ENCODE measurements at places on chromosomes 11 and 22.
A peak's percentile ranks its signal among the peaks of the same experiment; 100 is the strongest.

DNA sequence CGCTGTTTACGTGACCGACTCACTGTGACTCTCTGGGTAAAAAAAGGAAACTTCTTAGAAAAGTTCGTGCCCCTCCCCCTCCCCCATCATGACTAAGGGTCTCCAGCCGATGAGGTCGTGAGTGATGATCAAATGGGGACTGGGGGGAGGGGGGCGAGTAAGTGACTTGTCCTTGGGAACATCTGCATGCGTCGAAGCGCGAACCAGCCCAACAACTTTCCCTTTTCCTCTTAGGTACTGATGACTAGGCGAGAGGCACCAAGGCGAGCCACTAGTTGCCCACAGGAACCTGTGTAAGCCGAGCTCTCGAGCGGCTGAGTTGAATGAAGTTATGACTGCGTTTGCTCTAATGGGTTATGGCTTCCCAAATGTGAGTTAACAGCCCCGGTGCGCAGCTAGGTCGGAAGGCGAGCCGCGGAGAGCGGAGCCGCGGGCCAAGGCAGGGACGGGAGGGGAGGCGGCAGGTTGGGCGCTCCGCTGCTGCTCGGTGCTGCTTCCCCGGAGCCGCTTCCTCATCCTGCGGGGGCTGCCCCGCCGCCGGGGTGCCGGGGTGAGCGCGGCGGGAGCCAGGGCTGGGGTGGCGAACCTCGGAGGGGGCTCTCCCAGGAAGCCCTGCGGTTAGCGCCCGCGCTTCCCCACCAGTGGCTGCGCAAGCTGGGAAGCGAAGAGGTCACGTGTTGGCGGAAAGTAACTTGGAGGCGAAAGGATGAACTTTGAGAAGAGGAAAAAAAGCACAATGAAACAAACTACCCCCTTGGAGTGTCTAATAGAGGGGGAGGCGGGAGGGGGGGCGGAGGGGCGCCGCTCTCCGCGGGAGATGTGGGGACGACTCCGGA lies 22.1 kb upstream of the BDNF start:
- DNase-seq, result no peak

GRCh38 chr22:31399211-31400022 lies at the start of gene DRG1:
Gene DRG1, plus strand, starts transcription at chr22:31399604. Its CDS starts 80 bp downstream, at chr22:31399684.
- peak; percentile 99 for DNase-seq

GRCh38 chr11:45993531-45994001 lies 71.1 kb downstream of the LARGE2 start:
- no peak for DNase-seq

DNA sequence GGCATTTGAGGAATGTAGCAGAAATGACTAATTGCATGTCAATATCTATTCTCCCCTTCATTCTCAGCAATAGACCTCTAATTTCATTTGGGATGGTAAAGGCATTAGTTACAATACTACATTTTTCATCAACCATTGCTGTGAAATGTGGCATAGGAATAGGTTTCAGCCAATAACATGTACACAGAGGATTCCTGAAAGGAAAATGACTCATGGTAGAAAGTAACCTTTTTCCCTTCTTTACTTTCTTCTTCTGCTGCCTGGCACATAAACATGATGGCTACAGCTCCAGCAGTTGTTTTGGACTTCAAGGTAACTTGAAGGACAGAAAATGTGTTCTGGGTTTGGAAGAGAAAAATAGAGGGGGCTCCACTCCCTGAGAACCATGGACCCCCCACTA lies 231.8 kb upstream of the CTSC start:
- no peak for DNase-seq

GRCh38 chr11:118621071-118621783 lies 13.8 kb downstream of the PHLDB1 start:
- DNase-seq, result peak; percentile 97

DNA sequence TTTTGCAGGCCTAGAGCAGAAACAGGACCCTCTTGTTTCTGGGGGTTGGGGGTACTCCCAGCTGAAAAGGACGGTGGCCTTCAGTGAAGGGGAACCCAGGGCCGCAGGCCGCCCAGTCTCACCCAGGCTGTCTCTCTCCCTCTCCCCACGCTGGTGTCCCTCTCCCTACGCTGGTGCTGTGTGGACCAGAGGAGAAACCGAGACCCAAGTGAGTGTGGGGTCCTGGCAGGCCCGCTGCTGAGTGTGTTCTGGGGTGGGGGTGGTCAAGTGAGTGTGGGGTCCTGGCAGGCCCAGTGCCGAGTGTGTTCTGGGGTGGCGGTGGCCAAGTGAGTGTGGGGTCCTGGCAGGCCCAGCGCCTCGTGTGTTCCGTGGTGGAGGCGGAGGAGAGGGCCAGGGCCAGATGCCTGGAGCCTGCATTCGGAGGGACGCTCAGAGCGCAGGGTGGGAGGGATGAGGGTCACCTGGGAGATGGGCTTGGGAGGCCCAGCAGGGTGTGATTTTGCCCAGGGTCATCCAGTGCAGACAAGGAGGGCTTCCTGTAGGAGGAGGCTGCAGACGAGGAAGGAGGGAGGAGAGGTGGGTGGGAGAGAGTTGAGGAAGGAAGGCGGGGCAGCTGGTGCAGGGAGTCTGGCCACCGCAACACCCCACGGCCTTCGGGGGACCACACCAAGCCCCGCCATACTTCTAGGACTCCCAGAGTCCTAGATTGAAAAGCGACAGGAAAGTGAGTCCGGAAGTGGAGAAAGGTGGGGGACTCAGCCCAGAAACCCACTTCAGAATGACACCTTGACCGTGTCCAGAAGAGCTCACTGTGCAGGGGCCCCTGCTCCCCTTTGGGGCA lies 10.3 kb downstream of the TNNT3 start:
- DNase-seq, result peak; percentile 76

DNA sequence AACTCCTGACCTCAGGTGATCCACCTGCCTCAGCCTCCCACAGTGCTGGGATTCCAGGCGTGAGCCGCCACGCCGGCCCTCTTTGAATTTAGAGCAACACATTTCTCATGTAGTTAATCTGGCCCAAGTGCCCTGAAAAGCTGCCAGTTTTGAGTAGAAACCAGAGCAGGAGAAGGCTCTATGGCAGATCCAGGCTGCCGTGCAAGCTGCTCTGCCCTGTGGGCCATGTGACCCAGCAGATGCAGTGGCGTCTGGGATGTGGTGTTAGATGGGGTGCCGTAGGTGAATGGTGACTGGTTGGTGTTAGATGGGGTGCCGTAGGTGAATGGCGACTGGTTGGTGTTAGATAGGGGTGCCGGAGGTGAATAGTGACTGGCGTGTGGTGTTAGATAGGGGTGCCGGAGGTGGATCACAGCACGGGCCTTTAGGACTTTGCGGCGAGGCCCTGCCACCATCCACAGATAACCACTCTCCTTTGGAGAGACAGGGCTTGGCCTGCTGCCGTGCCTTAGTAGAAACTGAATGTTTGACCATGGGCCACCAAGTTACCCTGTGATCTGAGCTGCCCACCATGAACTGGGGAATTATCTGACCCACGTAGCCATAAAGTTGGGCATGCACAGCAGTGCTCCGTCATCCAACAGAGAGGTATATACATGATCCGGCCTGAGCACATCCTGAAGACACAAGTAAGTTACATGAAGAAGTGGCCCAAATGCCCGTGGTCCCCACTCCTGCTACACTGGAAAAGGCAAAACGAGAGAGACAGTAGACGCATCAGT lies 32.7 kb downstream of the ASCL2 start:
- no peak for DNase-seq

GRCh38 chr11:77140231-77140851 lies 12.3 kb downstream of the MYO7A start:
- DNase-seq, result no peak

DNA sequence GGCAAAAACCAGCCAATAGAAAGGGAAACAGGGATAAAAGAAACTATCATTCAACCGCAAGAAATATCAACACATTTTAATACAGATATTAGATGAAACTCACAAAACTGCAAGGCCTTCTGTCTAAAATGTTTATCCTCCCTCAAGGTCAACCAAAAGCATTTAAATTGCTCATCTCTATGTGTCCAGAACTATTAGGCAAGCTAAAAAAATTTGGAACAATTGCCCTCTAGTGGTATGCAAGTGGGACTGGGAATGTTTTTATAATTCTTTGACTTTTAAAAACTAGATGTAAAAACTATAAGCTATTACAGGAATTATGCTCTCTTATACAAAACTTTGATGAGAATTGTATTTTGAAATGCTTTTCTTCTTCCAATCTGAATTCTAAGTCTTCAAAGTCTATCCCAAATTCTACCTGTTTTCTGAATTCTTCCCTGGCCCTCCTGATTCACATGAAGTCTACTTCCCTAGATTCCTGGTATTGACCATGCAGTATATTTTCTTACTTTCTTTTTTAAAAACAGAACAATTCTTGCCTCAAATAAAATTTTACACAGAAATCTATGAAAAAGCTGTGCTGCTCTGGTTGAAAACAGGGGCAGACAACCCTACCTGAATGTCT lies 4.9 kb downstream of the CWC15 start:
- DNase-seq, result no peak

DNA sequence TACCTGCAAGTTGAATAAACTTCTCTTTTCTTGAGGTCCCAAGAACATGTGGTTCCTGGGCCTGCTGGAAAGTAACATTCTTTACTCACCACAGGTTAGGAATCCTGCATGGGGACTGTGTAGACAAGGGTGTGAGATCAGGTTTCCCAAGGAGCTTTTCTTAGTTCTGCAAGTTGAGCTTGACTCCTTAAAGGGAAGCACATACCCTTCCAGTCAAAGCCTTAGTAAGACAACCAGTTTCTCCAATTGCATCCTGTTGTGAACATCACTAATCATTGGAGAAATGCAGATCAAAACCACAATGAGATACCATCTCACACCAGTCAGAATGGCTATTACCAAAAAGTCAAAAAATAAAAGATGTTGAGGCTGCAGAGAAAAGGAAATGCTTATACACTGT lies 48.3 kb upstream of the PAK1 start:
- DNase-seq, result no peak

DNA sequence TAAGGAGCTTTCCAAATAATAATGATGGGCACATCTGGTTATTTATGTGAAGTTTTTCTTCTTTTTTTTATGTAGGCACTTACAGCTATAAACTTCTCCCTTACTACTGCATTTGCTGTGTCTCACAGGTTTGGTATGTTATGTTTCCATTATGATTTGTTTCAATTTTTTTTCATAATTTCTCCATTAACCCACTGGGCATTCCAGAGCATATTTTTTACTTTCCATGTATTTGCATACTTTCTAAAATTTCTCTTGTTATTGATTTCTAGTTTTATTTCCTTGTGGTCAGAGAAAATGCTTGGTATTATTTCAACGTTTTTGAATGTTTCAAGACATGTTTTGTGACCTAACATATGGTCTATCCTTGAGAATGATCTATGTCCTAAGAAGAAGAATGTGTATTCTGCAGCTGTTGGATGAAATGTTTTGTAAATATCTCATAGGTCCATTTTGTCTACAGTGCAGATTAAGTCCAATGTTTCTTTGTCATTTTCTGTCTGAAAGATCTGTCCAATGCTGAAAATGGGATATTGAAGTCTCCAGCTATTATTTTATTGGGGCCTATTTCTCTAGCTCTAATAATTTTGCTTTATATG lies 362.1 kb downstream of the DDX10 start:
- no peak for DNase-seq

- no peak for DNase-seq
Observed at GRCh38 chr22:30204742-30205111, 41.8 kb downstream of the LIF start.

DNA sequence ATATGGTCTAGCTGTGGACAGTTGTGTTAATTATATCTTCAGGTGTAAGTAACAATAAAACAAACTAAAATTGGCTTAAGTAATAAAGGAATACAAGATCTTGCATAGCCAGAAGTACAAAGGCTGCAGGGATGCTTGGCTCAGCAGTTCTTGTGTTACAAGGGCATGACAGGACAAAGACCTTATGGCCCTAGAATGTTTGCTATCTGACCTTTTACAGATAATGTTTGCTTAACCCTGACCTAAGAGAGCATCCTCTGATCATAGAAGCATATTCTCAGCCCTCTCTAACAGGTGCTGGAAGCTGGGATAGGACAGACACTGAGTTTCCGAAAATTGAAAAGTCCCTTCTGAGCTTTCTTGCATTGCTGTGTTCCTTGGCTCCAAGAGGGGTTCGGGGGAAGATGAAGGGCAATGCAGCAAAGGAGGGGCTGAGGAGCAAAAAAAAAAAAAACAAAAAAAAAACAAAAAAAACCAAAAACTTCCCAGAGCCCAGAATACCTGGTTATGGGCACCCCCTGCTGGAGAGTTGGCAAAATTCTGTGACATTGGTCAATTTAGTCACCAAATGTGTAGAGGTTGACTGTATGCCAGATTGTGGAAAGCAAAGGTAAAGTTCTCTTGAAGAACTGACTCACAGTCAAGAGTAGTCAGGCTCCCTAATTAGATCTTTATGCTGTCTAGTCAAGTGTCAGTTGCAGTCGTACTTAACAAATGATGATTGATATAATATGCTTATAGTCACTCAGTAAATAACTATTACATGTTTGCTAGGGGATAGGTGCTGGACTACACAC lies 10.4 kb upstream of the HIKESHI start:
- DNase-seq, result no peak

GRCh38 chr11:64511966-64512365 lies 79.1 kb upstream of the SLC22A12 start:
- peak; percentile 79 for DNase-seq

DNA sequence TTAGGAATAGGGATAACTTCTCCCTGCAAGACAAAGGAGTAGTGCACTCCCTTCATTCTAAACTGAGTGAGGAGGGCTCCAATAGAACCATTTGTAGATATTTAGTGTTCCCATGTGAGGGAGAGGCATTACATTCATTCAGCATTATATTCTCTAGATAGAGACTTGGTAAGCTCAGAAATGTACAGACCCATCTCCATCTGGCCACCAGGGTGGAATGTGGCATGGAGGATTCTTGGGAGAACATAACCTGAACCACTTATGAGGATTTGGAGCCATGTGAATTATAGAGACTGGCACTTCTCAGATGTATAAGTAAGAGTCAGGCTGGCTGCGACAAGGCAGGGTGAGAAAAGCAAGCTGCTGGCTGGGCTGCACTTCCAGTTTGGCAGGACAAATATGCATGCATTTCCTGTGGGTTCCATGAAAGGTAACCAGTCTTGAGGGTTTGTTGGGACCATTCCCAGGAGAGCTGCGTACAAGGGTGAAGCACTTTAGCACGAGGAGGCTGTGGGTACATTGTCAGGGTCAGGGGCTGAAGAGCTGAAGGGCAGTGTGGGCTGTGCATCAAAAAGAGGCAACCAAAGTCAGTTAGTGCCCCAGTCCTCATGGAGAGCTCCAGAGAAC lies 9.2 kb downstream of the RRP8 start:
- no peak for DNase-seq
